Activated CD8-positive, alpha-beta memory T cell treated with anti-CD3 and anti-CD28 coated beads for 4 hours (primary cell): ENCODE measurements at places on chromosomes 11 and 22.

DNA sequence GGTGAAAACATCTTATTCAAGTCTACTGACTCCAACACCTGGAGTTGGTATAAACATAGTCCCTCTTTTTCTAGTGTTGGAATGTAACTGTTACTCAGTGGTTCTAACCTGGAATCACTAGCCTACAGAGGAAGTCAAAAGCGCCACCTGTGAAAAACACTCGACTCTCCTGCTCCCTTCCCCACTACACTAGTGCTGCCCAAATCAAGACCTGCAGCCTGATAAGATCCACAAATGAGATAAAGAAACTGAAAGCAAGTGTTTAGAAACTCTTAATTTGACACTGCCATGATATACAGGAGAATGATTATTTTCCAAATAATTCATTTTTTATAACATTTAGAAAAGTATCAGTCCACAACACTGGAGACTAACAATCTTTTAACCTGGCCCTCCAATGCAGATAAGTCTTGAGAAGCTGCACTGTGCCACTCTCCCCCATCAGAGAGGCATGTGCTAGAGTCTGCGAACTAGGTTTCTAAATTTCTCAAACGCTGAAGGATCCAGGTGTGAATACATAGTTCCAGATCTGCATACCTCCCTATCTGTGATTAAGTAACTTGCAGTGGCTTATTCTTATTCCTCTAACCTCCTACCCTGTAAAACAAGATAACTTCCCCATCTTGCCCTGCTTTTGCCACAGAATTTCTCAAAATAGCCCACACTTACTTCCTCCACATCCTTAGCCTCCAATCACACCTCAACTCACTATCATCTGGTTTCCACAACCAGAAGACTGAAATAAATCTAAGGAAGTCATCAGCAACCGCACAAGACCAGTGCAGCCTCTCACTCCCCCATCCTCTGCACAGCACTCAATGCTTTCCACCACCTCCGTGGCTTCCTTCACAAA, 88.1 kb downstream of the RRAS2 start:
- no peak for DNase-seq

- no peak for DNase-seq
These were observed 41.8 kb downstream of the LIF start for GRCh38 chr22:30204742-30205111.

GRCh38 chr22:44406341-44407170, 91.5 kb downstream of the RTL6 start:
- DNase-seq: no peak

- no peak for DNase-seq
These were observed 8.3 kb downstream of the PLXNB2 start for GRCh38 chr22:50298937-50299784.

DNA sequence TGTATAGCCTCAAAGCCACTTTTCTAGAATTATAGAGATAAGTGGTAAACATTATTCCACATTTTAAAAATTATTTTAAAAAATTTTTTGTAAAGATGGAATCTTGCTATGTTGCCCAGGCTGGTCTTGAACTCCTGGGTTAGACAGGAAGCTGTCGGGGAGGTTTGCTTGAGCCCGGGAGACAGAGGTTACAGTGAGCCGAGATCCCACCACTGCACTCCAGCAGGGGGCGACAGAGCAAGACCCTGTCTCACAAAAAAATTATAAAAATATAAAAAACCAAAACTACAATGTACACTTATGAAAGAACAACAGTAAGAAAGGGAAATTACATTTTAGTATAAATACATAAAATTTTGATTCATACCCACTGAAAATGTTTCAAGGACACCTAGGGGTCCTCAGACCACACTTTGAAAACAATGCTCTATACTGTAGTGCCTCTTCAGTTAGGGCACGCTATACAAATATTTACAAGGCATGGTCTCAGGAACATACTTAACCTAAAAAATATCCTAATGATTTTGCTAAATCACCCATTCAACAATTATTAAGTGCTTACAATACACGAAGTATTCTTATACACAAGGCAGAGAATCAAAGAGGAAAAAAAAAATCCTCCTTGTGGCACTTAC, 111.2 kb downstream of the MRTFA start:
- DNase-seq: peak; percentile 46

DNA sequence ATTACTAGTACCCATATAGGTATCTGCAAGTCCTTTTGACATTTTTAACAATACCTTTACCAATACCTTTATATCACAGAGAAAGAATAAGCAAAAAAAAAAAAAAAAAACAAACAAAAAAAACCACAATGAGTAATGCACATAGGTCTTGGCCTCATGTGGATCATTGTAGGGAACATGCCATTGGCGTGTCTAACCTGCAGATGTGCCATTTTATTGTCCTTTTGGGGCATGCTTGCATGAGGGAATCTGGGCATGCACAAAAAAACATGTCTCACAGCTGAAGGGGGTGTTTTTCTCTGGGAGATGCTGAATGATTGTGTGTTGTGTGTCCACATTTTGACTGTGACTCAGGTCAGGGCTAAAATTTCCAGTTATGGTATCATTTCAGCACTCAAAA, 361.6 kb downstream of the GUCY1A2 start:
- DNase-seq: no peak

DNA sequence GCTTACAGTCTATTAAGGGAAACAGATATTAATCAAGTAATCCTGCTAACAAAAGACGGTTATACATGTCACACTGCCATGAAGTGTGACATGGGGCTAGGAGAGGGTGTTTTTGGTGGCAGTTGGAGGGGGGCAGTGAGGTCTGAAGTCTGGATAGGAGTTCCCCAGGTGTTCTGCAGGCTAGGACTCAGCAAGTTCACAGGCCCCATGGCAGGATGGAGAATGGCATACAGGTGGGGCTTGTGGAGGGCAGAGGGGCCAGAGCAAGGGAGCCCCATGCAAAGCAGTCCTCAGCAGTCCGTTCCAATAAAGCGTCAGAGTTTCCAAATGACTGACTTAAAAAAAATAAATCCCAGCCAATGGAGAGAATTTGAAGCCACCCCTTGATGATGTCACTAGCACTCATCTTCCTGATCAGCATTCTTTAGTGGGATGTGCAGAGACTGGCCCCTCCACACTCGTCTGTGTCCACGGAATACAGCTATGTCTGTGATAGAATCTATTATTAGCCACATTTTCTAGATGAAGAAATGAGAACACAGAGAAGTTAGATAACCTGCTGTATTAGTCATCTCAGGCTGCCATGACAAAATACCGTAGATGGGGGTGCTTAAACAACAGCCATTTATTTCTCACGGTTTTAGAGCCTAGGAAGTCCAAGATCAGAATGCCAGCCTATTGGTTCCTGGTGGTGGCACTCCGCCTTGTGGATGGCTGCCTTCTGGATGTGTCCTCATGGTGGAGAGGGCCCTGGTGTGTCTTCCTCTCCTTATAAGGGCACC, 32.6 kb downstream of the PRDM11 start:
- DNase-seq: no peak

DNA sequence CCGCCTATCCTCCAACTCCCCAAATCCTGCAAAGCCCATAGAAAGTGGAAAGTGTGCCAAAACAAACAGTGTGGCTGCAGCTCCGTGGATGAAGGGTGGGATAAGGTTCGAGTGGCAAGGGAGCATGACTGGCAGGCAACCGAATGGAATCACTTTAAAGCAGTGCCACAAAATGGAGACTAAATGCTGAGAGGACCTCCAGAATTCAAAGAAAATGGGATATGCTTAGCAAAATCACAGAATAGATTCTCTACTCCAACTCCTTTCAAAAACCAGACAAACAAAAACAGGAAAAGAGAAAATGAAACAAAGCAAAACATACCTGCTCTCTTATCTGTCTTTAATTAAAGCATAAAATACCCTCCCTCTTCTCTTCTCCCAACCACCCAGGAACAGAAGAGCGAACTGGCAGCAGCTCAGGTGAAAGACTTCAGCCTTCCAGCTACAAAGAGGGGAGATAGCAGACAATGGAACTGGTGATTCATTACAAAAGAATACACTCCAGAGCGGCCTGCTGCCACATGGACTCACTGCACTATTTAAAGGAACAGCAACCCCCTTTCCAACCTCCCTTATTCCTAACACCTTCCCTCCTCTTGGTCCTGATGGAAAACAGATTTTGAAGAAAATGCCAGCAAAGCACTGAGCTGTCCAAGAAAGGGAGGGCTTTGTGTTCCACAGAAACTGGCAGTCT, 118.5 kb downstream of the APOL5 start:
- no peak for DNase-seq

GRCh38 chr22:35914665-35915476, 113.8 kb downstream of the RBFOX2 start:
- no peak for DNase-seq

GRCh38 chr11:25317216-25317615, 820.4 kb downstream of the LUZP2 start:
- no peak for DNase-seq
